ENCODE measurements at places on chromosomes 4 and X. TPM values are rescaled to one million over a fixed set of nuclear protein-coding genes. Genes with fewer than 3 reads are reported as not detected.

Gene AWAT2
- total RNA-seq, result 0.51 TPM

Gene PHEX
- total RNA-seq, result 0.63 TPM

Gene VBP1
- total RNA-seq, result 33.9 TPM

Gene FGFBP2
- not detected for total RNA-seq

Gene MECP2
- 17.1 TPM for total RNA-seq

Gene CD99L2
- total RNA-seq, result 39.2 TPM

Gene HS3ST1
- total RNA-seq, result 0.77 TPM

Gene KIT
- 1.2 TPM for total RNA-seq

Gene HSFX4
- not detected for total RNA-seq

Gene TLR1
- total RNA-seq, result 5.3 TPM

Gene SYP
- 0.13 TPM for total RNA-seq

Gene DSPP
- total RNA-seq, result not detected

Gene DIPK2B
- 57.9 TPM for total RNA-seq

Gene C4orf36
- total RNA-seq, result 0.38 TPM

Gene TBC1D25
- 9.6 TPM for total RNA-seq

Gene TAB3
- total RNA-seq, result 4.5 TPM

Gene ADH1C
- not detected for total RNA-seq

Gene EMCN
- total RNA-seq, result 44.3 TPM

Gene DTHD1
- not detected for total RNA-seq

Gene HNRNPH2
- total RNA-seq, result 81.4 TPM

Gene EPGN
- total RNA-seq, result not detected

Gene ADH5
- total RNA-seq, result 54.3 TPM

Gene VEGFD
- total RNA-seq, result 0.26 TPM

Gene TRAM1L1
- 0.51 TPM for total RNA-seq

Gene TCP11X2
- not detected for total RNA-seq

Gene VCX3B
- total RNA-seq, result not detected

Gene ABCG2
- 13.6 TPM for total RNA-seq

Gene DCLK2
- 3.9 TPM for total RNA-seq

Gene ODAM
- not detected for total RNA-seq

Gene GRIA2
- not detected for total RNA-seq

Gene TLR7
- not detected for total RNA-seq

Gene ENPEP
- total RNA-seq, result under 0.01 TPM

Gene HSFX1
- 0.26 TPM for total RNA-seq

Gene ABLIM2
- 2.6 TPM for total RNA-seq

Gene ARR3
- not detected for total RNA-seq
